Lung microvascular endothelial cell (primary cell): ENCODE measurements at places on chromosomes 1 and 21.

- DNase-seq = no peak
These were observed 2.7 kb downstream of the CELF3 start for GRCh38 chr1:151713874-151714273.

GRCh38 chr1:223077247-223077833 lies 65.7 kb downstream of the TLR5 start:
- DNase-seq = peak; percentile 44

DNA sequence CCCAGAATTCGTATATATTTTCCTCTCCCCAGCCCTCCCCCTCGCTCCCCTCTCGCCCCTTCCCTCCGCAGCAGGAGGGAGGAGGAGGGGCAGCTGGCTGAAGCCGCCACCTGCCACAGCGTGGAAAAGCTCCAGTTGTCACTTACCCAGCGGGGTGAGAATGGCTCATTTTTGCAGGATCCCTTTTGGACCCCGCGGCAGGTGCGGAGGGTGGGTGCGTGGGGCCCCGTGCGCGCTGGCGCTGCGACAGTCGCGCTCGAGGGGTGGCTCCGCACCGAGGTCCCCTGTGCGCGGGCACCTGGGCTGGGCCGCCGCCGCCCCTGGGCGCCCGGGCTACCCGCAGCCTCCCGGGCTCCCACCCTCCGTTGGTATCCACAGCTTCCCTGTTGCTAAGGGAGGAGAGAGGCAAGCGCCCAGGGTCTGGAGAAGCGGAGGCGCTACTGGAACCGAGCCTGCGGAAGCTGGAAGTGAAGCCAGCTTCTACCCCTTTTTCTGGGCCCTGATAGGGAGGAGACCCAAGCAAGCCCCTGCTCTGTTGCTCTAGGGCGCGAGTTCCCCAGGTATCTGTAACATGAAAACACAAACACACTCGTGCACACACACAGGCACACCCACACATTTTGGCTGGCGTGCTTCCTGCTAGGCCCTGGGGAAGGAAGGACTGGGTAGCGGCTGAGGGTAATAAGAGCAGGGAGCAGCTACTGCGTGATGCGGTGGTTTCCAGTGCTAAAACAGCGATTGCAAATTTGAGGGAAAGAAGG lies at the start of gene ERICH3:
Gene ERICH3, minus strand, starts transcription at position 442 of the 761 bp plus-strand sequence. Its CDS starts 273 bp downstream, at position 169.
- no peak for DNase-seq

DNA sequence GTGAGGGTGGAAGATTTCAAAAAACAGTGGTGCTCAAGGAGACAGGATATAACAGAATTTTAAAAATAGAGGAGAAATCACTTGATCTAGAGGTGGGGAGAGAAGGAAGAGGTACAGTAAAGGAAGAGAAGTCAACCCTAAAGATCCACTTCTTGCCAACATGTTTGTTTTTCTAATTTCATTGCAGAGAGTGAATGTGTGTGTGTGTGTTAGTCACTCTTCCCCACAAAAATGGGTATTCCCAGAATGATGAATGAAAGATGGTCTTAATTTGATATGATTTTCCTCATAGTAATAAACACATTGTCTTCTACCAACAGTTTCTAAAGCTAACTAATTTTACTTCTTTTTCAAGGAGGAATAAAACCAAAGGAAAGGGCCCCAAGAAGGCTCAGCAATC lies 74.2 kb upstream of the NGF start:
- DNase-seq = peak; percentile 30

DNA sequence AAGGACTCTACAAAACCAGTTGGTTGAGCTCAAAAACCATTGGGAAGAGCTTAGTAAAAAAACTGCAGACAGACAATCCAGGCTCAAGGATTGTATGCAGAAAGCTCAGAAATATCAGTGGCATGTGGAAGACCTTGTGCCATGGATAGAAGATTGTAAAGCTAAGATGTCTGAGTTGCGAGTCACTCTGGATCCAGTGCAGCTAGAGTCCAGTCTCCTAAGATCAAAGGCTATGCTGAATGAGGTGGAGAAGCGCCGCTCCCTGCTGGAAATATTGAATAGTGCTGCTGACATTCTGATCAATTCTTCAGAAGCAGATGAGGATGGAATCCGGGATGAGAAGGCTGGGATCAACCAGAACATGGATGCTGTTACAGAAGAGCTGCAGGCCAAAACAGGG lies 104.0 kb upstream of the BMP8A start:
- peak; percentile 67 for DNase-seq

DNA sequence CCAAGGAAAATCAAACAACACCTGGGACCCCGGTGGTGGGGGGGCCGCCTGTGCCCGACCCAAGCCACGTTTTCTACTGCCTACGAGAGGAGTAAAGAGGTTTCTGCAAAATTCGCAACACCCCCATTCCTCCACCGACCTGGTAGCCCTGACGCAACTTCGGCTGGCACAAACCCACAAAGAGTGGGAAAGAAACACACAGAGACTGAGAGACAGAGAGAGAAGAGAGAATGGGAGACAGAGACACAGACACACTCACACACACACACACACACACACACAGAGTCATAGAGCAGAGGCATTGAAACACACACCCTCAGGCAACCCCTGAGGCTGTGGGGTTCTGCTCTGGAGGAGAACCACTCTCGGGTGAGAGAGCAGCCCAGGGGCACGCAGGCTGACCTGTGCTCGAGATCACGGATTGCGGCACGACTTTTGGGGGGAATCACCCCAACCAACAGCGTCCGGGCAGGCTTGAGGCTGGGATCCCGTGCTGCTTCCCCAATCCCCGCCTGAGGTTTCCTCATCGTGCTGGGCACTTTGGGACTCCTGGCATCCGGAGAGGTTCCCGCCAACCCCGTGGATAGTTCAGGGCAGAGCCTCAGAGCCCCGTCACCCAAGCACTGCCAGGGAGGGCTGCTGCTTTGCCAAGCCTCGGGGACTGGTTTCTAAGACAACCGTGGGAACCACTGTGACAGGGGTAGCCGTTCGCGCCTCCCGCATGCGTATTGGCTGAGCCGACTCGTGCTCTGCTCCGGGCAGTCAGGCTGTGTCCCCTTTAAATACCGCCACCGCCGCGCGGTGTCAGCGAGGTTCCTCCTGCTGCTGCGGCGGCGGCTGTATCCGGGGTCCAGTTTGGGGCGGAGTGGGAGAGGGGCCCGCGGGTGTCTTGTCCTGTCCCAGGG lies 682.4 kb upstream of the TPTE start:
- DNase-seq = no peak

- no peak for DNase-seq
These were observed 165.3 kb upstream of the UBE2U start for GRCh38 chr1:64038119-64038518.

DNA sequence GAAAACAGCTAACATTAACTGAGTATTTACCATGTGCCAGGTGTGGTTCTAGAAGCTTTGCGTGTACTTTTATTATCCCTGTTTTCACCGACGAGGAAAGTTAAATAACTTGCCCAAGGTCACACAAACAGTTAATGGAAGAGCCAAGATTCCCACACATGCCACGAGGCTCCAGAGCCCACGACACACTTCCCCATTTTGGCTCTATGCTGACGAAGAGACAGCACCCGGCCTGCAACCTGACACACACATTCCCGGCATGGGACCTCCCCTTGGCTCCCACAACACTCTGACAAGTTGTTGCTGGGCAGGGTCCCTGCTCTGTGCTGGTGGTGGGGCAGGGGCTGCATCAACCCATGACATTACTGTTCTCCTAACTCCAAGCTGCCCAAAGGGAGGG lies 52.8 kb downstream of the RAP1GAP start:
- no peak for DNase-seq

GRCh38 chr1:182886985-182887384 lies 47.8 kb downstream of the DHX9 start:
- DNase-seq = no peak

DNA sequence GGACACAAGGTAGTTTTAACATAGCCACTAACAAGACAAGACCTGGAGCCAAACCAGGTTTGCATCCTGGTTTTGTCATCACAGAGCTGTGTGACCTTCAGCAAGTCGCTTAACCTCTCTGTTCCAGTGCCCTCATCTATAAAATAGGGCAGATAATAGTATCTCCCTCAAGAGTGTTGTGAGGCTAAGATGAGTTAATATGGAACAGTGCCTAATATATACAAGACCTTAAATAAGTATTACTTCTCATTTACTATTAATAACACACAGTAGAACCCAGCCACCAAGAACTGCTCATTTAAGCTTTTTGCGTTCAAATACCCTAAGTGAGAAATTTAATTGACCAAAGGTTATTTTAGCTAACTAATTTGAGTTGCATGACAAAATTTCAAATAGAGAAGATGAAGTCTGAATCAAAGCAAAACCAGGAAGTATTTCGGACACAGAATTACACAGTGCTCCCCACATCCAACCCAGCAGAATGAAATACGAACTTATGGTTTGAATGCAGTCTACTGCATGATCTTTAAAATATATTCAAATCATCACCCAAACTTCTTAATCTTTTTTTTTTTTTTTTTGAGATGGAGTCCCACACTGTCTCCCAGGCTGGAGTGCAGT lies 123.9 kb upstream of the KRTAP19-8 start:
- no peak for DNase-seq

DNA sequence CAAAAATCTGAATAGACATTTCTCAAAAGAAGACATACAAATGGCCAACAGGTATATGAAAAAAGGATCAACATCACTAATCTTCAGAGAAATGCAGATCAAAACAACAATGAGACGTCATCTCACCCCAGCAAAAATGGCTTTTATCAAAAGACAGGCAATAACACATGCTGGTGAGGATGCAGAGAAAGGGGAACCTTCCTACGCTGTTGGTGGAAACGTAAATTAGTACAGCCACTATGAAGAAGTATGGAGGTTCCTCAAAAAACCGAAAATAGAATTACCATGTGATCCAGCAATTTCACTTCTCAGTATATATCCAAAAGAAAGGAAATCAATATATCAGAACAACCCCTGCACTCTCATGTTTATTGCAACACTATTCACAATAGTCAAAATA lies 65.1 kb upstream of the ATP1B1 start:
- no peak for DNase-seq

DNA sequence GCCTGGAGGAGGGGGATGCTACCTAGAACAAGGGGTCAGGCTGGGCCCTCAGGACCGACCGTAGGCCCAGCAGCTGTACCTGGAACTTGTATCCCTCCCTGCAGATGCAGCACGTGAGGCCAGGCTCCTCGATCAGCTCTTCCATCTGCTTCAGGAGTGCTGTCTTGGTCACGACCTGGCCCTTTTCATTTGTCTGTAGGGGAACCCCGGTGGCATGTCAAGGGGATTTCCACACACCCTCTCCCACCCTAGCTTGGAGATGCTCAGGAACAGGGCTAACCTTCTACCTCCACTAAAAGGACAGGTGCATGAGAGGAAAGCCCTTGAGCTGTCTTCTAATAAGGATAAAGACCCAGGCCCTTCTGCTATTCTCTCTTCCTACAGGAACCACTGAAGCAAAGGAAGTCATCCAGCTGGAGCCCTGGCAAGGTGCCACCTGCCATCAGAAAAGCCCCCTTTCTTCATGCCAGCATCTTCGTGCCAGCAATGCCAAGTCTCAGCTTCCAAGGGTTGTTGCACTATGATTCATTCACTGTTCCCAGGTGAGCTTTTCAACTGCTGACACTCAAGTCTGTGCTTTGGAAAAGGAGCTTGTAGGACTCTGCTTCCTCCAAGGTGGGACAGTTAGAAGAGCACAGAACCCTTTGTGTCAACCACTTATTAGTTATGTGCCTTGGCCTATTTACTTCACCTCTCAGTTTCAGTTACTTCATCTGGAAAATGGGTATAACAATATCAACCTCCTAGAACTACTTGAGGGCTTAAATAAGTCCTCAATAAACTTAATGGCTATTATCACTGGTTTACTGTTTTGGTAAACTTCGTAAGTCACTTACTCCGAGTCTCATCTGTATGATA lies 122.1 kb downstream of the UBR4 start:
- no peak for DNase-seq

- peak; percentile 47 for DNase-seq
These were observed 7.7 kb upstream of the GPATCH4 start for GRCh38 chr1:156608981-156609380.

DNA sequence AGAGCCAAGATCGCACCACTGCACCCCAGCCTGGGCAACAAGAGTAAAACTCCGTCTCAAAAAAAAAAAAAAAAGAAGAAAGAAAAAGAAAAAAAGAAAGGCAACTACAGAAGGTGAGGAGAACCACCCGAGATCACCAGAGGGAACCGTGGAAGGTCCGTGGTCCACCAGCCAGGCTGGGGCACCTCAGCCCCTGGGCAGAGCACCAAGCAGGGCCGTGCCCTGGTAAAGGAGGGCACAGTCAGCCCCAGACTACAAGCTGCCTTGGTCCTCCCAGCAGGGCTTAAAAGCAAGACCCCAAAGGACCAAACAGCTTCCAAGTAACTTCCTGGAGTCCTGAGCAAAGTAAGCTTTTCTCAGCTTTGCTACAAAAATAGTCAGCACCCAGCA lies 8.8 kb upstream of the SAMD11 start:
- no peak for DNase-seq

- no peak for DNase-seq
These were observed 18.4 kb downstream of the HHAT start for GRCh38 chr1:210347112-210347511.

GRCh38 chr1:31901838-31902509 lies 36.2 kb downstream of the PTP4A2 start:
- no peak for DNase-seq

DNA sequence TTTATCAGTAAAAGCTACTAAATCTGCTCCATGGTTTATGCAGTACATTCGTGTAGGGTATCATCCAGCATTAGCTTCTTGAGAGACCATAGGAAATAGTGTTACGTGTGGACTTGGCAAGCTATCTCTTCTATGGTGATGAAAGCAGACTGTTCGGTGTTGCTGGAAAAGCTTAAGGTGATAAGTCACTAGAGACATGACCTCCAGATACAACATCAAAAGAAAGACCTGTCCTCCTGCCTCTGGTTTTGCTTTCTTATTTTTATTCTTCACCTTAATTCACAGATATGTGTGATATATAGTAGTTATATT lies 53.5 kb upstream of the S1PR1 start:
- DNase-seq = peak; percentile 75

- DNase-seq = peak; percentile 9
These were observed 6.2 kb upstream of the FAM76A start for GRCh38 chr1:27719286-27720251.

- DNase-seq = no peak
These were observed 69.0 kb downstream of the ATP1B1 start for GRCh38 chr1:169175461-169175860.

DNA sequence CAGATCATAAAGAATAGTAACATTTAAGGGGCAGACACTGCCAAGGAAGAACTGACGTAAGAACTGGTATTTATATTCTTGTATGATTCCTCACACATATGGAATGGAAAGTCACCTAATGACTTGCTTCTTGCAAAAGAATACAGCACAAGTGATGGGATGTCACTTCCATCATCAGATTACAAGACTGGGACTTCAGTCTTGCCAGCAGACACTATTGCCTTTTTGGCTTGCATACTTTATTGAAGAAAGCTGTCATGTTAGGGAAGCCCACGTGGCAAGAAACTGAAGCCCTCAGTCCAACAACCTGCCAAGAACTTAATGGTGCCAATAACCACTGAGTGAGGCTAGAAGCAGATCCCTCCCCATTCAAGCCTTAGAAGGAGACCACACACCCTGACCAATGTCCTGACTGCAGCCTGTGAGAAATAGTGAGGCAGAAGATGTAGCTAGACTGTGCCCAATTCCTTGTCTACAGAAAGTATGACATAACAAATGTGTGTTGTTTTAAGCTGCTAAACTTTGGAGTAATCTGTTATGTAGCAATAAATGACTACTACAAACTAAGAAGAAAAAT lies 12.0 kb downstream of the EGLN1 start:
- DNase-seq = no peak
